Bladder microvascular endothelial cell (primary cell): ENCODE measurements at places on chromosomes 5 and 9. TPM values are rescaled to one million over a fixed set of nuclear protein-coding genes. Genes with fewer than 3 reads are reported as not detected.

CFAP157 gene
- not detected in 2 replicates for total RNA-seq

SPATA31E1 gene
- not detected in 2 replicates for total RNA-seq

AGPAT2 gene
- total RNA-seq = 33.7 and 40.7 TPM in 2 replicates

SV2C gene
- total RNA-seq = not detected in 2 replicates

TAF1L gene
- total RNA-seq = under 0.01 TPM in 1 of 2 replicates, not detected in the other

NOL6 gene
- 9.4 and 30.8 TPM in 2 replicates for total RNA-seq

PNPLA7 gene
- total RNA-seq = 0.49 and 1.3 TPM in 2 replicates

PCDHGB4 gene
- total RNA-seq = 8.3 and 20.1 TPM in 2 replicates

SHOC1 gene
- total RNA-seq = not detected in 2 replicates

NR5A1 gene
- not detected in 2 replicates for total RNA-seq

FGF18 gene
- 0.06 TPM in 1 of 2 replicates, not detected in the other for total RNA-seq

RNF183 gene
- total RNA-seq = not detected in 2 replicates

FIBCD1 gene
- total RNA-seq = not detected in 2 replicates

SOHLH1 gene
- not detected in 2 replicates for total RNA-seq

HSPB3 gene
- total RNA-seq = not detected in 2 replicates

MZB1 gene
- total RNA-seq = 0.16 and 0.44 TPM in 2 replicates

IFT74 gene
- total RNA-seq = 5.7 and 6.5 TPM in 2 replicates

RFK gene
- total RNA-seq = 21.7 and 25.7 TPM in 2 replicates

CAVIN4 gene
- total RNA-seq = 0.97 and 4.6 TPM in 2 replicates

STPG3 gene
- not detected in 2 replicates for total RNA-seq

C9orf153 gene
- total RNA-seq = 0.94 TPM in 1 of 2 replicates, not detected in the other

ANKRD20A1 gene
- total RNA-seq = 0.97 and 14.1 TPM in 2 replicates

PCDHB15 gene
- 0.32 and 1.2 TPM in 2 replicates for total RNA-seq

PROB1 gene
- 2.1 and 5.8 TPM in 2 replicates for total RNA-seq

PHYHD1 gene
- 0.44 and 0.65 TPM in 2 replicates for total RNA-seq

PCDHGA7 gene
- 0.65 and 3.3 TPM in 2 replicates for total RNA-seq

TAF11L8 gene
- total RNA-seq = not detected in 2 replicates

AIF1L gene
- total RNA-seq = 17.4 and 44.0 TPM in 2 replicates

INSL6 gene
- 0.13 TPM in 1 of 2 replicates, not detected in the other for total RNA-seq

ANKRD34B gene
- not detected in 2 replicates for total RNA-seq

PTCH1 gene
- 3.1 and 7.3 TPM in 2 replicates for total RNA-seq

GFI1B gene
- total RNA-seq = not detected in 2 replicates

LCN15 gene
- total RNA-seq = not detected in 2 replicates

PCDHA2 gene
- total RNA-seq = 0.06 TPM in 1 of 2 replicates, not detected in the other

GPR150 gene
- total RNA-seq = 0.06 TPM in 1 of 2 replicates, not detected in the other

GPX3 gene
- total RNA-seq = 7.3 and 14.5 TPM in 2 replicates
